ENCODE measurements at places on chromosomes 2 and 18.
A peak's percentile ranks its signal among the peaks of the same experiment; 100 is the strongest.

GRCh38 chr2:140498360-140498759 is 1632.5 kb downstream of the LRP1B start:
- DNase-seq = no peak

DNA sequence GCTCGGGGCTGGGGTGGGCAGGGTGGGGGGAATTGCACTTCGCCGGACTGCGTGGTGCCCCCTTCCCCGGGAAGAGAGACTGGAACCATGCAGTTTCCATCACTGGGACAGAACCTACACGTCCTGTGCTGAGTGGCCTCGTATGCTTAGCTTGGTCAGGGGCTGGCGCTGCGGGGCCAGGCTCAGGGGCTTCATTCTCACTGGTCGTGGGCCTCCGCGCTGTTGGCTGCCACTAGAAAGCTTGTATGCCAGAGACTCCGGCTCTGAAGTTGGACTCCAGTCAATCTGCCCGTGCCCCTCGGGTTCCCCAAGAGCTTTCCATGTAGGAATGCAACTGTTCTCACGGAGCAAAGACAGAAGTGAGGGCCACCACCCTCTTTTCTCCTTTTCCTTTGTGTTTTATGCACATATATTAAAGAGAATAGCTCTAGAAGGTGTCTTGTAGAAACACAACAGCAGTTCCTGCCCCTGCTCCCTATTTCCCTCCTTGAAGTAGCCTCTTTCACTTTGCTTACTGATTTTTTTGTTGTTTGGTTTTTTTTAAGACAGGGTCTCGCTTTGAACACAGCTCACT is 64.0 kb upstream of the YWHAQ start:
- DNase-seq = no peak

DNA sequence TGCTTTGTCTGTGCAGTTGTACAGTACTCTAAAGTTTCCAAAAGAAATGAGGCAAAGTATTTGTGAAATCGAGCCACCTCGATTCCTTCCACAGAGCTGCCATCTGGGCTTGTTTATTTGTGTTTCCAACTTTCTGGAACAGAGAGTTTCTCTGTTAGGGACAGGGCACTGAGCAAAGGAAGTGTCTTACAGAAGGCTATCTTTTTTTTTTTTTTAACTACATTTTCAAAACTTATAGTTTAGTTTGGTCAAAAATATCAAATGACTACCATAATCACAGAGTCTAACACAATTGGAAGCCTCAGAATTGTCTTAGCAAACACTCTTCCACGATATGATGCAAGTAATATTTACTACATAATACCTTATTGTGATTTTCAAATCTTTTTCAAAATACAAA is 796 bp downstream of the RFTN2 start:
- DNase-seq = no peak

GRCh38 chr2:26612522-26613240 is 28.5 kb downstream of the CIB4 start:
- no peak for DNase-seq

DNA sequence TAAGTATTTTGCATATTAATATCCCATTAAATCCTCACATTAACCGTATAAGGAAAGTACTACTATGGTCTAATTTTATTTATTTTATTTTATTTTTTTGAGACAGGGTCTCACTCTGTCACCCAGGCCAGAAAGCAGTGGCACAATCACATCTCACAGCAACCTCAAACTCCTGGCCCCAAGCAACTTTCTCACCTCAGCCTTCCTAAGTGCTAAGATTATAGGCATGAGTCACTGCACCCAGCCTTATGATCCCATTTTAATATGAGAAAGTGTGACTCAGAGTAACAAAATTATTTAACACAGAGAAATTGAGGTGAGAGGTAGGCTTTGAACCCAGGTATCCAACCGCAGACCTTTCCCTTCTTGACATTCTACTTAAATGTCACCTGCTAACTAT is 330.0 kb upstream of the POU3F3 start:
- no peak for DNase-seq

GRCh38 chr2:46164529-46165301 is 132.5 kb upstream of the EPAS1 start:
- DNase-seq = no peak

GRCh38 chr2:218993345-218994315 is at the start of gene CRYBA2:
TSS of gene CRYBA2 (minus strand) at chr2:218993422. CDS start at chr2:218993176, 246 bp downstream.
- DNase-seq = no peak

- DNase-seq = peak; percentile 74
These were observed 35.5 kb upstream of the CTDP1 start for GRCh38 chr18:79644006-79644665.

GRCh38 chr2:70942396-70943204 is 6.9 kb downstream of the ATP6V1B1 start:
- DNase-seq = peak; percentile 10

- peak; percentile 79 for DNase-seq
These were observed 27.2 kb upstream of the PTPN2 start for GRCh38 chr18:12911025-12911928.

GRCh38 chr2:128498086-128498485 is 179.4 kb upstream of the HS6ST1 start:
- no peak for DNase-seq

DNA sequence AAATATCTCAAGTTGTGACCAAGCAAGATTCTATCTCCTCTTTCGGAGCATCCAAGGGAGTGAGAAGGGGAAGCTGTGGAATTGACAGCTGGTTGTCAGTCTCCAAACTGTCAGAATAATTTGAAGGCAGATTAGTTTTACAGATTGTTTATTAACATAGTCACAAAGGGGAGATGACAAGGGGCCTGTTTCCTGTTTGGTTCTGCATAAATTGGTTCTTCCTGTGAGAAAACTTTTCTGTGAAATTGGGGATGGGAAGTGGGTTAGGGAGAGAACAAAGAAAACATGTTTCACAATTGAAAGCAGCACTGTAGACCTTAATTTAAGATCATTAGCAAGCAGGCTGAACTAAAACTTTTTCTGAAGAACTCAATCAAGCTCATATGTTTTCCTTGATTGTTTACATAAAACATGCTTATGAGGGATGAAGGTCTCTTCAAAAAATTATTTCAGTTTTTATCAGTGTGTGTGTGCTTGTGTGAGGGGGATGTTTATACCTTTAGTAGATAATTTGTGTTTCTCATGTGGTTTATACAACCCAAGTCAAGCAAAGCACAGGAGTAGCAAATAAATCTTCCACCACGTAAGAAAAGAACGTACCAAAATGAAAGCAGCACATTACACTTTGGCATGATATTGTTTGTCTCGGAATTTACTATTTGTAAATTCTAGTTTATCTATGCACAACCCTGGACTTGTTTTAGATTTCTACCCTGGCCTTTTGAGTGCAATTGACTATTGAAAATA is 604.9 kb upstream of the CDH2 start:
- DNase-seq = no peak

- DNase-seq = no peak
These were observed 709.1 kb upstream of the CHAC2 start for GRCh38 chr2:53058526-53058925.

DNA sequence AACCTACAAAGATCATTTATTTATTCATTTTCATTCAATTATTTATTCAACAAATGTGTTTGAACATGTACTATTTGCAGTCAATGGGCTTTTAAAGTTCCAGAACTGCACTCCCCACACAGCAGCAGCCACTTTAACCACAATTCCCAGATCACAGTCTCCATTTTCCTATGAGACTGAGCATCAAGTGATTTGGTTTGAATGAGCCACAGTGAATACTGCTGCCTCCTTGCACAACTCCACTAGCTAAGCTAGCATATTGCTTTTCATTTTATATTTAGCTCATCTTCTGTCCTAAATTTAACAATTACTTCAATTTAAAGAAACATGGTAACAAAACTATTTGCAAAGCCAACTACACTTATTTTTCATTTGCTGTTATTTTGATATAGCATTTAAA is 353.4 kb upstream of the VRK2 start:
- DNase-seq = no peak

GRCh38 chr2:183253441-183254130 is 129.3 kb downstream of the NUP35 start:
- DNase-seq = no peak

- DNase-seq = no peak
These were observed 66.1 kb upstream of the RGPD5 start for GRCh38 chr2:109727929-109728447.

DNA sequence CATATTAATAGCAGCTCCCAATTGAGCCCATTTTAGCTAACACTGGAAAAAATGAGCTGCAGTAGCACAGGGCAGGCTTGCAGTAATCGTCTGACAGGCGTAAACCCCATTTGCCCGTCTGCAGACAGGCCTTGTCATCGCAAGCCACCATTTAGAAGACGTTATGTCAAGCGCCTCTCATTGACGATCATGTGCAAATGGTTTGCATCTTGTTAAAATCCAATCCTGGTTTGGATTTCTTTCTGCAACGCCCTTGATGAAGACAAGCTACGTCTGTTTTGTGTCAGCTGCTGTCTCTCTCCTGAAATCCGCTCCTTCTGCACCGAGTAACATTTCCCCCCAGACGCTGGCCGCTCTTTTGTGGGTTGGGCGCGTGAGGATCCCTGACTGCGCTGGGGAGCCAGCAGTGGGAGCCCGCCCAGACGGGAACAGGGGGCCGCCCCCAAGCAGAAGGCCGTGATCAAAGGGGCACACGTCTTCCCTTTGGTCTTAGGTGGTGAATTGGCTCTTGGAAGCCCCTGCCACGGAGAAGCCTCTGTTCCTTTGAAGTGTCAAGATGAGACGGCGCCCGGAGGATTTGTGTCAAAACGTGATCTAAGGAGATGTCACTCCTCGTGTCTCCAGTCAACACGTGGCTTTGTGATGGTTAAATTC is 84.2 kb upstream of the GPC1 start:
- peak; percentile 12 for DNase-seq

- DNase-seq = peak; percentile 65
These were observed 15.3 kb downstream of the CHRNA1 start for GRCh38 chr2:174748948-174749347.

DNA sequence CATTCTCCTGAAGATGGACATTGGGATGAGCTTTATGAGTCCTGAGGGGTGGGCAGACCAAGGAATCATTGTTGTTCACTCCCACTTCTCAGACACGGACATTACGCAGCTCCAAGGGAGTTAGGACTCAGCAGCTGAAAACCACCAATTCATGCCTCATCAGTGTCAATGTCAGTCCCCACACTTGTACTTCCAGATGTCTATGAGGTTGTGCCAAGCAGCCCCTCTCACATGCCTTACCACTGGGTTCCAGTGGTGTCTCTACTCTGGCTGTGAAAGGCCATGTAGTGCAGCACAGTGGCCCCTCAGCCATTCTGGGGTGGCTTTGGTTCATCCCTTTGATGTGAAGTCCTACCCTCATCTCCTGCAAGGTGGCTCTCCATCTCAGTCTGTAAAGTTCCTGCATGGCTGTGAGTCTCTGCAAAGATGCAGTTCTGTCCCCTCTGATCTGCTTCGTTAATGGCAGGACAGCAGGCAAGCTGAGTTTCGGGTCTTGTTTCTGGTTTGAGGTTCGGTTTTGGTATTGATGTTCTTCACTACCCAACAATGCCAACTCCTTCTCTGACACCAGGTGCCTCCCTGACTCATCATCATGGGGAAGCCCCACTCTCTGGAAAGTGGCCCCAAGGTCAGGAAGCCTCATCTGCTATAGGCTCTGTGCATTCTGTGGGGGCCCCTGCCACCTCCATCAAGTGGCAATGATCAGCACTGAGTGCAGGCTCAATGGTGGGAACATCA is 14.0 kb upstream of the COL6A3 start:
- DNase-seq = no peak

GRCh38 chr2:100043891-100044255 is 98.5 kb downstream of the AFF3 start:
- DNase-seq = no peak

DNA sequence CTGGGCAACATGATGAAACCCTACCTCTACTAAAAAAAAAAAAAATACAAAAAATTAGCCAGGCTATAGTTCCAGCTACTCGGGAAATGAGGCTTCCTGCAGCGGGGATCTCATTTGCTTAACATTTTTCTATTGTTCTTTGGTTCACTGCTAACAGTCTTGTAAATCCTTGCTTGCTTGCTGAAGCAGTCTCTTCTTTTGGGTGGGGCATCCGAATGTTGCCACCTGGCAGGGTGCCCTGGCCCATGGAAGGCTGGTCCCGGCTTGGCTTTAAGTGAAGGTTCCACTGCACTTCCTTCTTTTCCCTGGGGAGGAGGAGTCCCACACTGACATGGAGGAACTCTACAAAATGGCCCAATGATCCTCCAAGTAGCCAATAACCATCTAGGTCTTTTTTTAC is 6.0 kb upstream of the ANKRD29 start:
- DNase-seq = no peak

- DNase-seq = no peak
These were observed 34.4 kb downstream of the TEX51 start for GRCh38 chr2:126932966-126933710.

DNA sequence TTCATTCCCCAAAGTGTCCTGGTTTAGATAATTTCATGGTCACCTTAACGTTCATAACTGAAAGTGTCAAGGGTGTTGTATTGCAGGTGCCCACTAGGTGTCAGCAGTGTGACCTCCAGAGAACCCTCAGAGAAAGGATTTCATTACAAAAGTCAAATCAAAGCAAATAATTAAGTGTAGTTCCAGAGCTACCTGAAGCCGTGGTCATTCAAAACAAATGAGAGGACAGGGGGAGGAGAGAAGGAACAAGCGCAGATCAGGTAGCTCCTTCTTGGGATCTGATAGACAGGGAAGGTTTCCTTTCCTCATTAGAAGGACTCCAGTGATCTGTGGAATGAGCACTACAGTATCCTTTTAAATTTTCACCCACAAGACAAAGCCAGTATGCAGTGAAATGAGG is at the start of gene SLC9A4:
Gene SLC9A4 (plus strand): TSS at position 207 of the 400 bp plus-strand sequence. CDS start 534 bp downstream, outside the sequence.
- DNase-seq = peak; percentile 53

GRCh38 chr2:174246944-174247381 is 1.4 kb downstream of the OLA1 start:
- no peak for DNase-seq

DNA sequence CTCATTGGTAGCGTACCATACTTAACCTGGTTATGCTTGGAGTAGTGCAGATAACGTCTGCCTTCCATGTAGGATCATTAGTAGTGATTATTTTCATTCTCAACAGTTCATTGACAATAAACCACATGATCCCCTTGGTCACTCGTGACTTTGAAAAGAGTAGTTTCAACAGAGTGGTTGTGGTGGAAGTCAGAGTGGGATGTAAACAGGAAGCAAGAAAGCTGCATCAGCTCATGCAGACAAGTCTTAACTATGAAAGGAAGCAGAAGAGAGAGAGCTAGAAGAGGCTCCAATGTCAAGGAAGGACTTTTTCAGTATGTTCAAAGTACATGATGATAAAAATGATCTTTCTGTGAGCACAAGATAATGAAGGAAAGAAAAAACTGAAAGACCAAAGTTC is 287.4 kb downstream of the MBD2 start:
- DNase-seq = no peak

DNA sequence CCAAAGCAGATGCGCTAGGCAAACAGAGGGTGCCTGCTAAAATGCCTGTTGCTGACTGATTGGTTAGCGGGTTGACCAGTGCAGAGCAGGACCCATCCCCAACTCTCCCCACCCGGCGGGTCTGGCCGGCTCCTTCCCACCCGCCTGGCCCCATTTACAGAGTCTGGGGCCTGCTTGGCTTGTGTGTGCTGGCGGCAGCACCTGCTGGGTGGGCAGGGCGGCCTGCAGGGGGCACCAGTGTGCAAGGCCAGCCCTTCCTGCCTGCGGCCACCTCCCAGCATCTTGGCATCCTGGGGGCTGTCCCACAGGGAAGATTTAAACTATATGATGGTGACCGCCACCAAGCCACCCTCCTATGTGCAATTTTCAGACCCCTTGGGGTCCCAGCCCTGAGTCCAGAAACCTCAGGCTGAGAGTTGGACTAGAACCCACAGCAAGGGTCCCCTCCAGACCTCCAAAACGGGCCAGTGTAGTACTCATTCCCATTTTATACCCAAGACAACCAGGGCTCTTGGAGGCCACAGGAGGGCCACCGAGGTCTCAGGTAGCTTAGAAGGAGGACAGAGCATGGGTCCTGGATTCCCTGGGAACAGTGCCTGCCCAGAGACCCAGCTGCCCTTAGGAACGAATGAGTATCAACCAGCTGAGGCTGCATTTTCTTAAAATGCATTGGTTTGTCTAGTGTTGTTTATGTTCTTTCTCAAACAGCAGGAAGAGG is 173.6 kb downstream of the SMAD7 start:
- DNase-seq = peak; percentile 87

All from activated naive CD8-positive, alpha-beta T cell treated with anti-CD3 and anti-CD28 coated beads, Interleukin-2, amount 10 ng/mL, durations not matched to agents 7 days and 5 days (primary cell).